Stimulated activated CD8-positive, alpha-beta memory T cell treated with anti-CD3 and anti-CD28 coated beads, Interleukin-4, amount 100 ng/mL, for 1 hour (primary cell): ENCODE measurements at places on chromosomes 6 and 20.

DNA sequence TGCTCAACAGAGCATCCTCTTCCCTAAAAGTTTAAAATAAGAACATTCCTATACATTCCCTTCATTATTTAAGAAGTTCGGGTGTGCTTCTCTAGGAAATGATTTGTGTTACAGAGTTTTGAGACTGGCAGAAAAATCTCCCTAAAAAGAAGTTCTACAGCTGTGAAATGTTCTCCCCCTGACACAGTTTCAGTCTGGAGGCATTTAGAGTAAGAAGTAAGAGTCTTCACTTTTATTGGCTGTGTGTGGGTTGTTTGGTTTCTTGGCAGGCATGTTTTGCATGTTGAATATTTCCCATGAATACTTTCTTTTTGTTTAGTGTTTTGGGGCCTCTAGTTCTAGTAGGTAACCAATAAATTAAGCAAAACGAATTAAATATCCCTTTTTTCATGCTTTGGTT lies 195.9 kb downstream of the TENT5A start:
- DNase-seq, result no peak

DNA sequence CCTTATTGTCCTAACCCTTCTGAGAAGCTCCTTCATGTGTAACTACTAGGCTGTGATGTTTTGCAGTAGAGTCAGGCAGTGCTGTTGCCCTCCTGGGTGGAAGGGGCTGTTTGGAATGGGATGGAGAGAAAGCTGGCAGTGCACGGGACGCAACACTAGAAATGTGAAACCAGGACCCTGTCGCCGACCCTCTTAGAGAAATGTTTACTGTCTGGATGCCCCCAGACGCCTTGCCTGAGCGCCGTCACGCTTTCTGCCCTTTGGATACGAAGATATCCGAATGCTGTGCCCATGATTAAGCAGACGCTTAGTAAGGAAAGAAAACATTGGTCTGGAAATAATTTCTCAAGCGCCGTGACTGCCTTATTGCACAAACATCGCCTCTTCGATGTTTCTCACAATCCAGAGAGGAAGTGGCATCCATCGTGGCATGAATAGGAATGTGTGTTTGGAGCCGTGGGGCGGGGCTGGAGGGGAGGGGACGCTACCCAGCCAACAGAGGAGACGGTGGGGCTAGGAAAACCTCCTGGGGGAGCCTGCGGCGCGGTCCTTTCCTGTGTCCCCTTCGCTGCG lies 661 bp upstream of the PPP1R14C start:
- DNase-seq, result no peak

DNA sequence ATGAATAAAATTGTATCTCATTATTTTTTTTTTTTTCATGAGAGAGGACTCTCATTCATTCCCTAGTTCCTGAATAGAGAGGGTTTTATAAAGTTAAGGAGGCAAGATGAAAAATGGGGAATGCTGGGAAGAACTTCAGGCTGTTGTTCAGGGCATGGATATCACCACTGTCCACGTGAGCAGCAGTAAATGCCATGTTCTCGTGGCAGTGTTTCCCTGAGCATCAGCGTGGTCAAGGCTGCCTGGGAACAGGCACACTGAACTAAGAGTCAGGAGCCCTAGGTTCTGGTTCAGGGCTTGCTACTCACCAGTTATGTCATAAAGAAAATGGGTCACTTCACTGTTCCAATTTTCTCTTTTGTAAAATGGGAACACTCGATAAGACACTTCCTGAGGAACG lies 93.2 kb downstream of the MAN1A1 start:
- no peak for DNase-seq

- no peak for DNase-seq
Observed at GRCh38 chr20:36991703-36992102, 40.2 kb upstream of the SAMHD1 start.

- DNase-seq, result no peak
Observed at GRCh38 chr6:40148882-40149573, 214.8 kb upstream of the MOCS1 start.

DNA sequence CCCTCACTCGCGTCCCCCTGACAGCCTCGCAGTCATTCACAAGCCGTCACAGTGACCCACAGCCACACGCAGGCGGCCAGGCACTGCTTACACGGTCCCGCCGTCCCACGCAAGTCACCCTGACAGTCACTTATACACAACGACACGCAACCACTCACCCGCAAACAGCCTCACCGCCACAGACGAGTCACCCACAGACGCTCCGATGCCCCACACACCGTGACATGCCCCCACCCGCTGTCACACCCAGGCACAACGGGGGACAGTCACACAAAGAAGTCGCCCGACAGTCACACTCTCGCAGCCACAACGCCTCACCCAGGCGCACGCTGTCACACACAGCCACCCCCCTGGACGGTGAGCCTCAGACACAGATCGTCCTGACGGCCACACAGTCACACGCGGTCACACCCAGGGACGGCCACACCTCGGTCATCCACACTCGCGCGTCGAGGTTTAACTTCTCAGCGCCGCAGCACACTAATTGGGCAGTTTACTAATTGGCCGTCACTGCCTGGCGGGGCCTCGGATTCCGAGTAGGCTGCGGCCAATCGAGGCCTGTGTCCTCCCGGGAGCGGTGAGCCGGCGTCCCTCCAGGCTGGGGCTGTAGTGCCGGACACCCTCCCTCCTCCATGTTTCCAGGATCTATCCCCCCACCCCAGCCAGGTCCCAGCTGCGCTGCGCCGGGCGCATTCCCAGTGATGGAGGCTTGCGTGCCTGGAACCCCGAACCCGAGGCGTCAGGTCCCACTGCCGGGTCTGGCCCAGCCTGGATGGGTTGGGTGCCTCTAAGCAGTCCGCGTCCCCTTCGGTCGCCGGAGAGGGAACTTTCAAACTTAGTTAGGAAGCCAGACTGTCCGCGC lies 790 bp downstream of the TOX2 start:
- no peak for DNase-seq

DNA sequence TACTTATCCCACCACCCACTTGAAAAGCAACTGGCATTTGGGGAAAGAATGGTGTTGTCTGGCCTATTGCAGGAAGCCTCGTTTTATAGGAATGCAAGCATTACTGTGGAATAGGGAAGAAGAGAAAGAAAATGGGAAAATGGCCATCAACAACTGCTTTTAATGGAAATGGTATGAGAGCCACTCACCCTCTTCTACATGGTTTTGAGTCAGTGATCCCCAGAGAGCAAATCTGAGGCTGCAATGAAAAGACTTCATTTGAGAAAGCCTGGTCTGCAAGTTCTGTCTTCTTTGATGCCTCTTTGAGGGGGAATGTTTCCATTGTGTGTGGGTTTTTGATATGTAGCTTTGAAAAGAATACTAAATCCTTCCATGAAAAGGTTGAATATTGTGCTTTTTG lies 172.3 kb upstream of the HDDC2 start:
- DNase-seq, result no peak

DNA sequence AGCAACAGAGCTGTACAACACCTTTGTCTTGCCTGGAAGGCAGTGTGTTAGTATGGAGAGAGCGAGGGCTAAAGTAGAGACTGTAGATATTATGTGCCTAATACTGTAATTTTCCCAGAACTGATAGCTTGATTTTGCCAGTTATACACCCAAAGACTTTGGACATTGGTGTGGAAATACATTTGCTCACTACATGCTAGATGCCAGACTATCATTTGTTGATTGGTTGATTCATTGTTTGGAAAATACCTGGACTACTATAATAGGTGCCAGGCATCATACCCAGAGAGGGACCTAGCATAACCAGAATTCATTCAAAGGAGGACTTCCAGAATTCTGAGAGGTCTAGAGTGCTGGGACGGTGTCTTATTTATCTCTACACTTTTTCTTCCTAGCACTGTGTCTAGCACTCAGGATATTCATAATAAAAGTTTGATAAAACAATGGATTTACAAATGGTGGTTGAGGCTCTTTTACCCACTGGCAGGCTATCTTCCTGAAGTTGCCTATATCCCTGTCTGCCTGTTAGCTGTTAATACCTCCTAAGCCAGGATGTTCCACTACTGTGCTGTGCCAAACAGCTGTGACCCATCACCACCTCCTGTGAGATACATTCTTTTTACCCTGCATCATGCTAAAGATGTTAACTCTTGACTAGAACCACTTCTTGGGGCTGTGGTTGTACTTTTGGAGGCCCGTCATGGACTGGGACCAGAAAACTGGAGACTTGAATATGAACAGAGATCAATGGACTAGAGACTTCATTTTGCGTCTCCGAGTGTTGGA lies 72.2 kb upstream of the FUCA2 start:
- no peak for DNase-seq

DNA sequence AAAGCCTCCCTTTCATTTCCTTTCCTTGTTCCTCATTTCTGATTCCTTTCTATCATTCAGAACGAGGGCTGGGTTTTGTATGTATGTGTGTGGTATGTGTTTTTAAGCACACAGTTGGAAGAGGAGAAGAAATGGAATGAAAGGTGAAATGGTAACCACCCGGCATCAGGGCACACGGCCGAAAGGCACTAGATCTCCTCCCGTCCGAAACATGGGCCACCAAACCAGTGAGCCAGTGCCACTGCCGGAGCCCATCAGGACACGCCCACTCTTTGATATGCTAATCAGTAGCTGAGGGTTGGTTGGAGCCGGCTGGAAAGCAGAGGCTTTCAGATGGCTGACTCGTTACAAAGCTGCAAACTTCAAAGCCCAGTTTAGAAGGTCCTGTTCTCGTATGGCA lies 228.6 kb upstream of the JARID2 start:
- DNase-seq, result no peak

GRCh38 chr6:44423306-44423705 lies 35.8 kb downstream of the CDC5L start:
- DNase-seq, result no peak

DNA sequence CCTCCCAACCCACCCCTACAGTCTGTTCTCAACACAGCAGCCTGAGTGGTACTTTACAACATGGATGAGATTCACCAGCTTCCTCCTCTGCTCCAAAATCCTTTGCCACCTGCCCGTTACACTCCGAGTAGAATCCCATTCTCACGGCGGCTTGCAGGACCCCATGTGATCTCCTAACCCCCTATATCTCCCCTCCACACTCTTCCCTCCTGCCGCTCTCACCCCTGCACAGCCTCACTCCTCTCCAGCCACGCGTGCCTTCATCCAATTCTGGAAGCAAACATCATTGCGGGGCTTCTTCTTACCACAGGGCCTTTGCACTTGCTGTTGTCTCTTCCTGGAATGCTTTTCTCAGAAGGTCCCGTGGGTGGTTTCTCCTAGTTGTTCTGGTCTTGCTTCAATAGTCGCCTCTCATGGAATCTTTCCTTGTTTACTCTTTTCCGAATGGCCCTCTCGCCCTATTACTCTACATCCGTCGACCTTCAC lies 472.3 kb downstream of the CDH26 start:
- DNase-seq, result no peak

DNA sequence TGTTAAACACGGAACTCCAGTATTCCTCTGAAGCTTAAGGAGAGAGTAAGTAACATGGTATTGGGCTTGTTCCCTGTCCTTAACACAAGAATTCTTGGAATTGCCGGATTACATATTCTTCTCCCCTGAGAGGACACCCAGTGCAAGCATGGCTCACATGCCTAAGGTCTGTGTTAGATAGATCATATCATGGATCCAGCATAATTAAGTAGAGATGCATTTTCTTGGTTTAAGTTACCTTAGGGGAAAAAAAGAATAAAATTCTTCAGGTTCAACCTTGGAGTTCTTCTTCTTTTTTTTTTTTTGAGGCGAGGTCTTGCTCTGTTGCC lies 53.9 kb downstream of the AKAP12 start:
- no peak for DNase-seq

- DNase-seq, result no peak
Observed at GRCh38 chr6:220721-221475, 71.4 kb upstream of the DUSP22 start.

- DNase-seq, result peak; percentile 56
Observed at GRCh38 chr6:131909408-131910218, 41.6 kb downstream of the CCN2 start.

DNA sequence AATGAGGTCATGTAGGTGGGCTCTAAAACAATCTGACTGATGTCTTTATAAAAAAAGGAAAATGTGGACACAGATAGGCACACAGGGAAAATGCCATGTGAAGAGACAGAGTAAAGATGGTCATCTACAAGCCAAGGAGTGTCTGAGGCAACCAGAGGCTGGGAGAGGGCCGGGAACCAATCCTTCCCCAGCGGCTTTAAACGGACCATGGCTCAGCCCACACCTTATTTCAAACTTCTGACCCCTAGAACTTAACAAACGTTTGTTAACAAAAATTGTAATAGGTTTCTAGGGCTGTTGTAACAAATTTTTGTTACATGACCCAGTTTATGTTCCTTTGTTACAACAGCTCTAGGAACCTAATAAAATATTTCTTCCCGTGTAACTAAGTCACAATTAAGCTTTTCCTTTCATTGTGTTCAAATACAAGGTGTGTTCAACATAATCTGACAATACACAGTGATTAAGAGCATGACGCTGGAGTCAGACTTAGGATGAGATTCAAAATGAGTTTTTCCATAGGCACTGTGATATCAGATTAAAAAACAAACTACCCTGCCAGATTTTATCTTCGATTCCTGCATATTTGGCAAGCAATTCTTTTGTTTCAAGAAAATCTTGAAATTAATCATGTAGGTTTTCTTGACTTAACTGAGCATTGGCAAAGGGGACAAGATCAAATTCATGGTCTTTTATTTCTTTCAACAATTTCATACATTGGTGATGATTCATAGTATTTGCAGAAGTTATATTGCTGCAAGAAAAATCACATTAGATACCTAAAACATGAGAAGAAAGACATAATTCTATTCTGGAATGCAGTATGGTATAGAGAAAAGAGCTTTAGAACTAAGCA lies 169.5 kb upstream of the RIPOR2 start:
- DNase-seq, result no peak

DNA sequence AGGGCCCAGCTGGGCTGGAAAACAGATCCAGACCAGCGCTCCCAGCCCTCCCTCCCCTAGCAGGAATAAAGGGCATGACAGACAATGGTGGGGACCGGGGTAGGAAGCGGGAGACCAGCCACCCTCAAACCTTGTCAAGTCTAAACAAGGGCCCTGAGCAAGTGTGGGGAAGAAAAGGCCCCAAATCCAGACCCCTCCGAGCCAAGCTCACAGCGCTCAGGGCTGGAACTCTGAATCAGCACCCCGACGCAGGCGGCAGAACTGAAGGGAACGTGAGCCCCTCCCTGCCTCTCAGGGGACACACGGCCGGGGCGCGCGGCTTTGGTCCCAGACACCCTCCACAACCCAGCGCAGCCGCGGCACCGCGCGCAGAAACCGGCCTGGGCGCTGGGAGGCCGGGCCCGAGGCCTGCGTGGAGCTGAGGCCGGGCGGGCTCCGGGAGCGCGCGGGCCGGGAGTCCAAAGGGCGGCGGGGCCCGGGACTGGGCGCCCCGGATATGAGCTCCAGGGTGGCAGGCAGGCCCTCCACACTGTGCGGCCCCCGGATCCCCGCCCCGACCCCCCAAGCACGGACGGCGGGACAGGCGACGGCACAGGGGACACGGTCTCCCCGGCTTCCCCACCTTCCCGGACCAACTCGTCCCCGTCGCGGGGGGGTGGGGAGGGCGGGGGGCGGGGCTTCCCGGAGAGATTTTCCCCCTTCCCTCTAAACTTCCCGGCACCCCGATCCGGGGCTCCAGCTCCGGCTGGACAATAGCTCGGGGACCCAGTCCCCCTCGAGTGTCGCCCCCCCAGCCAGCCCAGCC lies 641 bp downstream of the TEAD3 start:
- DNase-seq, result no peak
